ENCODE measurements at places on chromosomes 1 and 21.

GRCh38 chr1:165452336-165453130 lies 7.6 kb upstream of the RXRG start:
- no peak for DNase-seq

- no peak for DNase-seq
Observed at GRCh38 chr1:6011161-6011945, 19.1 kb upstream of the NPHP4 start.

GRCh38 chr1:62826901-62827300 lies 43.0 kb downstream of the ATG4C start:
- DNase-seq, result no peak

- DNase-seq, result no peak
Observed at GRCh38 chr1:202088206-202088605, 34.5 kb upstream of the GPR37L1 start.

DNA sequence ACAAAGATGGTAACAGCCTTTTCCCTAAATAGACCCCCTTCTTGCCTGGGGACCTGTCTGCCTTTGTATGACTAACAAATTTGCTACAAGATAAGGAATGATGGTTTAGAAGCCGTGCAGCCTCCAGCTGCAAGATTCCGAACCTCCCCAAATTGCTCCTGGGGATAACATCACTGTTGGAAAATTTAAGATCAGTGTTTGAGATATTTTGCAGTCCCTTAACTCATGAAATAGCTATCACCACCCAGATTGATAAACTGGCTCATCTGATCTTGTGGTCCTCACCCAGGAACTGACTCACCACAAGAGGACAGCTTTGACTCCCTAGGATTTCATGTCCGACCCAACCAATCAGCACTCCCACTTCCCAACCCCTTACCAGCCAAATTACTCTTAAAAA lies 254.7 kb downstream of the USH2A start:
- no peak for DNase-seq

- DNase-seq, result peak; percentile 66
Observed at GRCh38 chr1:212525479-212526110, 83.0 kb upstream of the ATF3 start.

- no peak for DNase-seq
Observed at GRCh38 chr1:42943166-42943565, 15.5 kb downstream of the SLC2A1 start.

DNA sequence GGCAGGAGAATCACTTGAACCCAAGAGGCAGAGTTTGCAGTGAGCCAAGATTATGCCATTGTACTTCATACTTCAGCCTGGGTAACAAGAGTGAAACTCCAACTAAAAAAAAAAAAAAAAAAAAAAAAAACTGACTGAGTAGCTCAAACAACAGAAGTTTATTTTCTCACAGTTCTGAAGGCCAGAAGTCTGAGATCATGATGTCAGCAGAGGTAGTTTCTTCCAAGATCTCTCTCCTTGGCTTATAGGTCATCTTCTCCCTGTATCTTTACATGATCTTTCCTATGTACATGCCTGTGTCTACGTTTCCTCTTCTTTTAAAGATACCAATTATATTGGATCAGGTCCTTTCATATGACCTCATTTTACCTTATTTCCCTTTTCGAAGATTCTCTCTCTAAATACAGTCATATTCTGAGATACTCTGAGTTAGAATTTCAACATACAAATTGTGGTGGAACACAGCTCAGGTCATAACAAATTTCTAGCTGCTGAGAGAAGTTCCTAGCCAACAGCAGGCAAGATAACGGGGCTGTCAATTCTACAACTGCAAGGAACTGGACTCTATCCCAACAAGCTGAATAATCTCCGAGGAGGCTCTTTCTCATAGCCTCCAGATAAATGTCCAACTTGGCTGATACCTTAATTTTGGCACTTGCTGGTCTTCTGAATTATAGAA lies 187.7 kb upstream of the ADAMTS5 start:
- no peak for DNase-seq

- no peak for DNase-seq
Observed at GRCh38 chr1:209010475-209011230, 572.9 kb upstream of the CAMK1G start.

GRCh38 chr1:230860617-230861384 lies 7.5 kb downstream of the C1orf198 start:
- no peak for DNase-seq

DNA sequence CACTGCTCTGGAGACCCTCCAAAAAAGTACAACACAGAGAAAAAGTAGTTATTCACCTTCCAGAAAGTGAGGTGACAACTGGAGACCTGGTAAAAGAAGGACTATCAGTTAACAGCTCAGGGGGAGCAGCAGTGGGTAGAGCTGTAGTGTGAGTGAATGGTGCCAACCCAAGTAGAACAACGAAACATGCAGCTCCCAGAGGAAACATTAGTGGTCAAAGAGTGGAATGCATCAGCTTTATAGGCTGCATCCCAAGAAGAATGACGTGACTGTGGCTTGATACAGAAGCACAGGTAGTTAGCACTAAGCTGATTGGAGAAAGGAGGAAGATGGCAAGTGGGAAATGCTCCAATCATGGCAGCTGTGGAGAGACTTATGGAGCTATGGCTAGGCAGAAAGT lies 275.7 kb upstream of the CAMK1G start:
- no peak for DNase-seq

DNA sequence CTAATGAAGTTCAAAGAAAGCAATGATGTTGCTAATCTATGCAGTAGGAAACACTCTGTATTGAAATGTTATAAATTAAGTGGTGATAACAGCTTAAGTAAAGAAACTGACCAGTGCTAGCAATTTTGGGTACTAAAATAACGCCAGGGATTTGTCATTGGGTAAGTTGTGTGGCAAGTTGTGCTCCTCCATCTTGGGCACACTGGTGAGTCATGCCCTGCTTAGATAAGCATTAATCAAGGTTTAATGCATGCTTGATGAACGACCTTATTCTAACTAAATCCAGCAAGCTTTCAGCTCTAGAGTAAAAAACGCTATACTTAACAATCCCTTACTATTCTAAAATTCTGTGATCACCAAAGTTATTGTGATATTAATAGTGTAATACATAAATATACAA lies 25.2 kb downstream of the VAMP4 start:
- peak; percentile 43 for DNase-seq

GRCh38 chr1:56399326-56399725 lies 180.0 kb downstream of the PLPP3 start:
- DNase-seq, result no peak

DNA sequence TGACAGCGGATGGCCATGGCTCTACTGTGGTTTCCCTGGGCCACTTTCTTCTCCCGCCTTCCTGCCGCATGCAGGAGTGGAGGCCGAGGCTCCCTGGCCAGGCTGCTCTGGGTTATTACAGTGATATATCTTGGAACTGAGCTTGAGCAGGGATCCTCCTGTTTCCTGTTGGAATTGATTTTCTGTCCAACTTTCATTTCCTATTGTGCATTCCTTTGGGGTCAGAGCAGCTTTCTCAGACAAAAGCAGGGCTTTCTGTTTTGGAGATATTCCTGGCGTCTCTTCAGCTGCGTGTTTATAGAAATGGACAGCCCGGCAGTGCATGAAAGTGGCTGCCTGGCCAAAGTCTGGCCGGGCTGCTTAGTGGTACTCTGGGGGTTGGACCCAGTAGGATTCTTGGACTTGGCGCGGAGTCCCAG lies 146.4 kb downstream of the KIF26B start:
- DNase-seq, result peak; percentile 42

DNA sequence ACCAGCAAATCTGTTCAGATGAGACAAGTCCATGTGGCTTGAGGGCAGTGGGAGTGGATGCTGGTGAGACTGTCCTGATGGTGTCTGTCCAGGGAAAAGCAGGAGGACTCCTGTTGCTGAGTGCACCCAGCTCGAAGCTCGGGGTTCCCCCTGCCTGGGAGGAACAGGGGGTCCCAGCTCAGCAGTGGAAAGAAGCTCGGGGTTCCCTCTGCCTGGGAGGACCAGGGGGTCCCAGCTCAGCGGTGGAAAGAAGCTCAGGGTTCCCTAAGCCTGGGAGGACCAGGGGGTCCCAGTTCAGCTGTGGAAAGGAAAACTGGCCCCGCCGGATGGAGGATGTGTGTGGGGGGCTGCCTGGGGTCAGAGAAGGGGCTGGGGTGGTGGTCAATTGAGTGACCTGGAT lies 39.1 kb downstream of the CRYAA start:
- DNase-seq, result no peak

DNA sequence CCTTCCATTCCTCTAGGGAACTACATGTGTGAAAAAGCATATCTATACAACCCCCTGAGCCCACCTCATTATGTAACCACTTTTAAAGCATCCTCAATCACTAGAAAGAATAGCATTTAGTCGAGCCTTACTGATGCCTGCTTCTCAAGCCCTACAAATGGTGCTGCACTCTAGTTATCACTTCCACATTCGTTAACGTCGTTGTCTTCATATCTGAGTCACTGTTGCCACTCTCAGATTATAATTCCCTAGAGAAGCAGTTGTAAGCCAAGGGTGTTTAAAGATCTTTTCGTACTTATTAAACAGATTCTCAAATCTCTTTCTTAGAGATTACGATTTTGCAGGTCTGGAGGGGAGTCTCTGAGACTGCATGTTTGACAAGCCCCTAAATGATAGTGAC lies 16.5 kb downstream of the ATP1B1 start:
- DNase-seq, result no peak

GRCh38 chr1:210236840-210237409 lies 4.3 kb downstream of the SERTAD4 start:
- peak; percentile 33 for DNase-seq

DNA sequence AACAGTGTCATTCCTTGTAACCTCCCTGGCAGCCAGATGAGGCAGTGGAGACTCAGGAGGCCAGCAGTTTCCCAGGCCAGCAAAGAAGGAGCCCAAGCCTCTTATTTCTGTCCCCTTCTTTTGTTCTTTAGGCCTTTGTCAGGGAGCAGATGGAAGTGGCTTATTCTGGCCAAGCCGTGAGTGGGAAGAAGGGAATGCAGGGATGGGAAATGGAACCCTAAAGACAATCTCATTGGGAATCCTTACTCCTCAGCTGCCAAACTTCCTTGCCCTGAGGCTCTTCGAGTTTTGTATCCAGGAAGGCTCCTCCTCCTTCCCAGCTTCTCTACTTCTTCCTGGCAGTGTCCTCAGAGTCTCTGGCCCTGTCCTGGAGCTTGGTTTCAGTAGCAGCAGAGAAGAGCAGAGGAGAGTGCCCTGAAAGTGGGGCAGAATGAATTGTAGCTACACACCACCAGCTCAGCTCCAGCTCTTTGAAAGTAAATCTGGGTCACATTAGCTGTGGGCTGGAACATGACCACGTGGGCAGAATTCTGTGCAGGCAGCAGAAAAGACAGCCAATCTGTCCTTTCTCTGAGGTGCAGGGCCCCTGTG lies 63.9 kb downstream of the NDUFS5 start:
- peak; percentile 33 for DNase-seq

- no peak for DNase-seq
Observed at GRCh38 chr1:184389446-184389845, 2.6 kb downstream of the C1orf21 start.

DNA sequence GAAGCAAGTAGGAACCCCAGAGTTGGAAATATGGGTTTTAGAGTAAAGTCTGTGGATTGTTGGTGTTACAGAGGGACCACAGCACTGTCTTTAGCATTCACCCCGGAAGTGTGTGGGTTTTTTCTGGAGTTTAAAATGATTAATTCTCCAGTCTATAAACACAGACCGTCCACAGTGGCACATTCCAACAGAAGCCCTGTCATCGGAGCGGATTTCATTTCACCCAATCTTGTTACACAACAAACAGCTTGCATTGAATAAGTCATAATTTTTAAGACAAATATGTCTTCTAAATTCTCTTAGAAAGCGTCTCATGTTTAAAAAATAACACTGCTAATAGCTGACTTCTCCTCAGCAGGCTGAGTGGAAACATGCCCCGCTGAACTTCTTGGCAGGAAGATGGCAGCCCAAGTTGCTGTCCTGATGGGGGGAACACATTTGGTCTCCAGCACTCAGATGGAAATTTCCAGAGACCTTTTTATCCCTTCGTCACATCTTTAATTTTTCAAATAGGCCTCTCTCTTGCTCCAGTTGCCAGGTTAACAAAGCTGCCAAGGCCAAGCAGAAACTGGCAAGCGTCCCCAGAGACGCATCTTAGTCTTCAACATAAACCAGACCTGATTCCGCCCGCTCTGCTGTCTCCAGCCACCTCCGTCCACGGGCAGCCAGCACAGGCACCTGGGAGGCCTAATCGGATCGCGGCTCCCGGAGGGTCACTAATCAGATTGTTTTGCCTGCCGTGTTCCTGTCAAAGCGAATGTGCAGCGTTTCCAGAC lies 28.8 kb upstream of the SLC19A1 start:
- peak; percentile 91 for DNase-seq

GRCh38 chr1:149885339-149886120 lies 13.8 kb upstream of the BOLA1 start:
- DNase-seq, result peak; percentile 65

DNA sequence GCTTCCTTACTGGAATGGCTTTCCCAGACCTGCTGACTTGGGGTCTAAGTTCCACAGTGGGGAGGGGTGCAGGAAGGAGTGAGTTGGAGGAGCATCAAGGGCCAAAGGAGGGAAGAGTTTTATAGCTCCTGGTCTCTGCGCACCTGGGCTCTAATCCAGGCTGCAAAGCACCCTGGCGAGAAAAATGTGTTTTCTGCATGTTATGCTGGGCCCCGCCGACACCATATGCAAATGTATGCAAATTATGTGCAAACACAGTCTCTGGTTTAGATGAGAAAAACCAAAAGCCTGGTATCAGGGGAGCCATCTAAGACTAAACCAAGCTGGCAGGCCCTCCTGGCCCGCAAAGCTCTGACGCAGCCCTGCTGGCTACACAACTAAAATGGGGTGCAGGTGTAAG lies 95.0 kb downstream of the VWA5B1 start:
- DNase-seq, result no peak

GRCh38 chr1:44030605-44031251 lies 534 bp downstream of the SLC6A9 start:
- DNase-seq, result peak; percentile 39

- DNase-seq, result no peak
Observed at GRCh38 chr1:200962631-200963030, 60.9 kb downstream of the KIF21B start.

All from iris pigment epithelial cell (primary cell).